ENCODE measurements at places on chromosomes 12 and 14. TPM values are rescaled to one million over a fixed set of nuclear protein-coding genes. Genes with fewer than 3 reads are reported as not detected.

DNA sequence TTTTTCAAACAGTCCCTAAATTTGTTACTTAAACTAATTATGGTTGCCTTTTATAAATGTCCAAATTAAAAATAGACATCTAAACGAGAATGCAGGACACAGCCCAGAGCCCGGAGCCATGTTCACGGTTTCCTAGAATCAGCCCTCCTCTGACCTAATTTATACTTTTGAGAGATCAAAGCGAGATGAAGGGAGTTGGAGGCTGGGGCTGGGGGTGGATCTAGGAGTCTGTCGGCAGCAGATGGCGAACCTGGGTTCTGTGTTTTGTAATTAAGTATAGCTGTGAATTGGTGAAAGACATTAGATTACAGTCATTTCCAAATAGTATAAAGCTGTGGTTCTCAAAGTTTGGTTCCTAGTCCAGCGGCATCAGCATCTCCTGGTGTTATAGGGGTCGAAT, 210.1 kb downstream of the SLC41A2 start:
- no peak for DNase-seq

GPHN gene
- 12.1 TPM for total RNA-seq

- DNase-seq, result no peak
These were observed 17.1 kb upstream of the YBX3 start for GRCh38 chr12:10740182-10740581.

NAB2 gene
- total RNA-seq, result 15.4 TPM

GRCh38 chr12:34368079-34368478, 345.8 kb downstream of the ALG10 start:
- DNase-seq, result no peak

GRCh38 chr12:31749024-31749704, 20.3 kb upstream of the AMN1 start:
- peak; percentile 96 for DNase-seq

GRCh38 chr12:66746489-66747201, 67.8 kb upstream of the GRIP1 start:
- DNase-seq, result no peak

GRCh38 chr14:53968726-53969125, 12.1 kb upstream of the BMP4 start:
- DNase-seq, result no peak

ZNF641 gene
- total RNA-seq, result 11.6 TPM

TNFAIP2 gene
- 23.2 TPM for total RNA-seq

- no peak for DNase-seq
These were observed 14.2 kb downstream of the PLEKHH1 start for GRCh38 chr14:67547224-67547780.

HCAR1 gene
- under 0.01 TPM for total RNA-seq

DNA sequence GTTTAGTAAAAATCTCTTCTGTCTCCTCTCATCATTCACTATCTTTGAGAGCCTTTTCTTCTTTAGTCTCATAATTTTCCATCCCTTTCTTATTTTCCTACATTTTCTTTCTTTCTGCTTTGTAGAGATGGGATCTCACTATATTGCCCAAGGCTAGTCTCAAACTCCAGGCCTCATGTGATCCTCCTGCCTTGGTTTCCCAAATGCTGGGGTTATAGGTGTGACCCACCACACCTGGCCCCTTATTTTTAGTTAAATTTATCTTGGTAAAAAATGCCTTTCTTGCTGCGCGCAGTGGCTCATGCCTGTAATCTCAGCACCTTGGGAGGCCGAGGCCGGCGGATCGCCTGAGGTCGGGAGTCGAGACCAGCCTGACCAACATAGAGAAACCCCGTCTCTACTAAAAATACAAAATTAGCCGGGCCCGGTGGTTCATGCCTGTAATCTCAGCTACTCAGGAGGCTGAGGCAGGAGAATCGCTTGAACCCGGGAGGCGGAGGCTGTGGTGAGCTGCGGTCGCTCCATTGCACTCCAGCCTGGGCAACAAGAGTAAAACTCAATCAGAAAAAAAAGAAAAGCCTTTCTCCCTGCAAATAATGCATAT, 996 bp downstream of the SLC2A3 start:
- DNase-seq, result no peak
